ENCODE measurements at places on chromosomes 6 and 20. TPM values are rescaled to one million over a fixed set of nuclear protein-coding genes. Genes with fewer than 3 reads are reported as not detected.

The C6orf58 gene
- not detected for total RNA-seq

DNA sequence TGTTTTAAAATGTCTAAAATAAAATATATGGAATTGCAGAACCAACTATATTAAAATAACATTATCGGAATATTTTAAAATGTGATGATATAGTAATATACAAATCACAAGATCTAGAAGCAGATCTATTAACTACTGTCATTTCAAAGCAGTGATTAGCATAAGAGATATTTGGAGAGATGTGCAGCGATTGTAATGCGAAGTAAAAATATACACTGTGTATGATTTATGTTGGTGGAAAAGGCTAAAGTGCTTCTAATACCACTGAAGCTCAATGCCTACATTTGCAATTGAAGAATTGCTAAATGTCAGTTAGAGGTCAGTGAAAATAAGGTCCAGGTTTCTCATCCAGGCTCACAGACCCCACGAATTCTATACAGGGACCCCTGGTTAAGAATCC is 248.6 kb upstream of the PLN start:
- peaks cover 7% of the 10 kb centered on the region for H3K4me1 ChIP-seq
- no peak for DNase-seq
- H3K36me3 ChIP-seq = no peaks in the 10 kb centered on the region
- no peak overlapping the region for H3K4me3 ChIP-seq
- H3K27ac ChIP-seq = no peak overlapping the region

- H3K4me3 ChIP-seq = no peak overlapping the region
- no peaks in the 10 kb centered on the region for H3K27me3 ChIP-seq
- H3K4me1 ChIP-seq = no peaks in the 10 kb centered on the region
- no peaks in the 10 kb centered on the region for H3K36me3 ChIP-seq
These were observed 634.3 kb downstream of the TBC1D32 start for GRCh38 chr6:120700001-120700400.

The TTK gene
- total RNA-seq = 0.33 TPM

GRCh38 chr6:21679761-21680265 is 86.3 kb downstream of the SOX4 start:
- H3K36me3 ChIP-seq = no peaks in the 10 kb centered on the region
- no peak for DNase-seq
- H3K4me3 ChIP-seq = no peak overlapping the region
- H3K4me1 ChIP-seq = no peaks in the 10 kb centered on the region

- H3K36me3 ChIP-seq = no peaks in the 10 kb centered on the region
- H3K27ac ChIP-seq = no peak overlapping the region
- no peak for DNase-seq
- H3K4me1 ChIP-seq = no peaks in the 10 kb centered on the region
- no peak overlapping the region for H3K4me3 ChIP-seq
These were observed 628.2 kb downstream of the CDH26 start for GRCh38 chr20:60586269-60587050.

GRCh38 chr20:40134176-40134575 is 554.9 kb downstream of the MAFB start:
- no peak for DNase-seq
- H3K4me1 ChIP-seq = no peaks in the 10 kb centered on the region
- H3K4me3 ChIP-seq = no peak overlapping the region
- H3K27ac ChIP-seq = no peak overlapping the region
- no peaks in the 10 kb centered on the region for H3K36me3 ChIP-seq

- no peak overlapping the region for H3K4me3 ChIP-seq
- DNase-seq = no peak
- no peaks in the 10 kb centered on the region for H3K4me1 ChIP-seq
These were observed 82.7 kb downstream of the THEMIS start for GRCh38 chr6:127818149-127818548.

- DNase-seq = no peak
- H3K27me3 ChIP-seq = no peaks in the 10 kb centered on the region
- no peaks in the 10 kb centered on the region for H3K36me3 ChIP-seq
- peaks cover 12% of the 10 kb centered on the region for H3K4me1 ChIP-seq
These were observed 148.1 kb downstream of the CEBPB start for GRCh38 chr20:50338479-50339391.

- H3K4me1 ChIP-seq = peaks cover 8% of the 10 kb centered on the region
- no peaks in the 10 kb centered on the region for H3K36me3 ChIP-seq
- no peak overlapping the region for H3K4me3 ChIP-seq
- H3K27me3 ChIP-seq = no peaks in the 10 kb centered on the region
- no peak for DNase-seq
These were observed 8.4 kb upstream of the BIRC7 start for GRCh38 chr20:63227260-63227659.

The RAE1 gene
- 4.9 TPM for total RNA-seq

Measured in body of pancreas (tissue), 4 donors.